ENCODE measurements at places on chromosomes 1 and 21.

DNA sequence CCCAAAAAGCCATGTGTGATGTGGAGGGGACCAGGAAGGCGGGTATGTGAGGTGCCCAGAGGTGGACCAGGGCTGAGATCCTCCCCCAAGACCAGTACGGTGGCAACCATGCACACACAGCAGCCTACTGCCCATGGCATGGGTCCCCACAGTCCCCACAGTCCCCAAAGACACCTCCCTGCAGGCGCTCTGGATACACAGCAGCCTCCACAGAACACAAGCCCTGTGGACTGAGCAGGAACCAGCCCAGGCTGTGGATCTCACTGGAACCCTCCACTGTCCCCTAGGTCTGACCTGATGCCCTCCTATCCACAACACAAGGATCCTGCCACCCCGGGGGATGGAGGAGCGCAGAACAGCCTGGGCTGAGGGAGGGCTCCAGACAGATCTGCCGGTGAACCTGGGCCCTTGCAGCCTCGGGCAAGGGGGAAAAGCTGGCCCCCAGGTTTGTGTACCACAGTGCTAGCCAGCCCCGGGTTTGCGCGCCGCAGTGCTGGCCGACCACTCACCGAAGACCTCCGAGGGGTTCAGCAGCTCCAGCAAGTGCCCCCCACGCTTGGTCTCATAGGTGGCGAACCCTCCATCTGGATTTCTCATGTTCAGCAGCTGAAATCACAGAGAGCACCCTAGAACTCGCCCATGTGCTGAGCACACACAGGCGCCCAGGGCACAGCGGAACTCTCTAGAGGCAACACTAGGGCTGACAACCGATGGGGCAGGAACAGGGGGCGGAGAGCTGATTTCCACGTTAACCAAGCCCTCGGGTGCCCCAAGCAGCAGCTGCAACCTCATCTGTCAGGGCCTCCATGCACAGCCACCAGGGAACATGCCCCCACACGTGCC is 22.1 kb upstream of the SPATC1L start:
- no peak for DNase-seq

DNA sequence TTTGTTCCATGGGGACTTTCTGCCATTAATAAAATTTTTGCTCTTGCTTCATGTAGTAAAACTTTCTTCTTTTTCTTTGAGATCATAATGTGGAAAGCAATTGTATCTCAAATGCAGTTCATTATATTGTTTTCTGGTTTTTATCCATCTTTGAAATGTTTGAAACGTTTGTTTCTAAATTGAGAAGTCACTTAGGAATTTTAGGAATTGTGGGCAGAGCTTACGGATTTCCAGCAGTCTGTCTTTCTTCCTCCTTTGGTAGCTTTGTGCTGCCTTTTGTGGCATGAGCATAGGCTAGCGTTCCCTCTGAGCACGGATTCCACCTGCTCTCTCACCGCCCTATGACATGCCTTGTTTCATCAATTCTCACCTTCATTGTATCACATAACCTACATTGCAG is 2.9 kb upstream of the ST6GALNAC5 start:
- peak; percentile 23 for DNase-seq

- no peak for DNase-seq
Observed at GRCh38 chr1:42721926-42722325, 18.1 kb downstream of the CLDN19 start.

DNA sequence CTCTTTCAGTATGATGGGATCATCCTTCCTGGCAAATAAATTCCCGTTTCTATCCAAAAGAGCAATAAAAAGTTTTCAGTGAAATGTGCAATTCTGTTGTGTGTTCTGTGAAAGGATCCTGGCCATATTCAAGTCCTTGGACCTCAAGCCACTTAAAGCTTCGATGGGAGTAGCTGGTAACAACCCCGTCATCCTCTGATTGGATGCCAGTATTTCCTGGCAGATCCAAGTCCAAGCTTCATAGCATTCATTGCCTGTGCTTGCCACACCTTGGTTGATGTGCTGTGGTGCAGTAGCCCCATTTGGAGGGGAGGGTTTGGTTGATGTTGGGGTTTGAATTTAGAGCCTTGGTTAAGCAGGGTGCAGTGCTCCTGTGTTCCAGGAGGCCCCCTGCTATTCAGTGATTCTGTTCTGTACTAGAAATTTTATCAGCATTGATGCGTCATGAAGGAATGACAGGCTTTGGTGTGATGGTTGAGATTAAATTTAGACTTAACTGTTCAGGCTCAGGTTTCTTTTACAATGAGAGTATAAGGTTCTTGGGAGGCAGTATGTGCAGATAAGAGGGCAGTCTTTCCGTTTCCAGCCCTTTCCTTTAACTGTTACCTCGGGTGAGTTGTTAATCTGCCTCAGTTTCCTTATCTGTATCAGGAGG is 4.9 kb downstream of the RPL11 start:
- DNase-seq, result no peak

DNA sequence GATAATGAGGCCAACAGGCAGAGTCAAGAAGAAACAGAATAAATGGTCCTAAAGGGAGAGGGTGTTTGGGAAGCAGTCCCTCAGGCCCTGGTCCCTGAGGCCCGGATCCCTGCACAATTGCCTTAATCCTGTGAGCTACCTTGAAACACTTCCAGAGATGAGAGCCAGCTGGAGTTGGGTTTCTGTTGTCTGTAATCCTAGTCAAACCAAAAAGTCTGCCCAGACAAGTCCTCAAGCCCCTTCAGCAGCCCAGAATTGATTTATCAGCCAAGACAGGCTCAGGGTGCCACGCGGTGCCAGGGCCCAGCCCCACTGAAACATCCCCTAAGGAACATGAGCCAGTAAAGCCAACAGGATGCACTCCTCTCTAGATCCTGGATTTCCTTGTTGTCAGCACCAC is 16.4 kb upstream of the CLSTN1 start:
- no peak for DNase-seq
